ENCODE measurements at places on chromosomes 7 and 10. TPM values are rescaled to one million over a fixed set of nuclear protein-coding genes. Genes with fewer than 3 reads are reported as not detected.
A peak's percentile ranks its signal among the peaks of the same experiment; 100 is the strongest.

Gene AP3M1
- 64.3 TPM for polyA plus RNA-seq

- no peak for DNase-seq
Measured at GRCh38 chr10:127303105-127303504, 106.7 kb upstream of the INSYN2A start.

- DNase-seq = no peak
Measured at GRCh38 chr10:11180228-11180627, 162.6 kb downstream of the CELF2 start.

Gene TAS2R3
- 1.2 TPM for polyA plus RNA-seq

Gene CHST15
- 20.6 TPM for polyA plus RNA-seq

Gene GCK
- 2.8 TPM for polyA plus RNA-seq

Gene PCDH15
- 11.9 TPM for polyA plus RNA-seq

DNA sequence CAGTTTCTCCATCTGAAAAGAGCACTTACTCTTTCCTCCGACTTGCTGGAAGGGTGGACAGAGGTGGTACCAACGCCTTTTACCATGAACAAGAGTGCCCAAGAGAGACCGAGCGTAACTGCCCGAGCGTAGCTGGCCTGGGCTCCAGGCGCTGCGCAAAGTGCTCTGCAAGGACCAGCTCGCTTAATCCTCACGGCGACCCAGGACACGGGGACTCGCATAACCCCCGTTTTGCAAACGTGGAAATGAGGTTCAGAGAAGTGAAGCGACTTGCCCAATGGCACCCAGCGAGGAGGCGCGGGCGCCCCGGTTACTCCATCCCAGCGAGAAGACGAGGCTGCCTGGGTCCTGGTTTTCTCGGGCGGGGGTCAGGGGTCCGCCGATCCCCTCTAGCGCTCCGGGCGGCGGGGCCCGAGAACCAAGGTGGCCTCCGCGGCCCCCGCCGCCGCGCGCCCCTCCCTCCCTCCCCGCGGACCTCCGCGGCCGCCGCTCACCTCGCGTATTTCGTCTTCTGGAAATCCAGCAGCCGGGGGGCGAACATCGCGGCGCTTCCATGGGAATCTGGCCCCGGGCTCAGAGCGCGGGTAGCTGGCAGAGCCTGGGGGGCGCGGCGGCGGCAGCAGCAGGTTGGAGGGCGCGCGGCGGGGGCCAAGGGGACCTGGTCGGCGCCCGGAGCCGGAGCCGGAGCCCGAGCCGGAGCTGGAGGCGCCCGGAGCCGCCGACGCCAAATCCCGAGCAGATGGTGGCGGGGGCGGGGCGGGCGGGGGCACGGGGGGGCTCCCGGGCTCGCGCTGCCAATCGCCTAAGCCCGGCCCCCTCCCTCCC, at the start of gene MMD2:
Gene MMD2, minus strand, starts transcription at position 711 of the 825 bp plus-strand sequence. Its CDS starts 170 bp downstream, at position 541.
- DNase-seq = no peak

- peak; percentile 27 for DNase-seq
Measured at GRCh38 chr7:657565-658119, 68.9 kb upstream of the DNAAF5 start.

All from left kidney (tissue), 8 donors.